CD4-positive, CD25-positive, alpha-beta regulatory T cell (primary cell): ENCODE measurements at places on chromosomes 1 and 21. TPM values are rescaled to one million over a fixed set of nuclear protein-coding genes. Genes with fewer than 3 reads are reported as not detected.

GRCh38 chr1:17538428-17539117 lies 925 bp upstream of the ARHGEF10L start:
- no peaks in the 10 kb centered on the region for H3K36me3 ChIP-seq
- no peak overlapping the region for H3K4me3 ChIP-seq
- no peak for DNase-seq

DNA sequence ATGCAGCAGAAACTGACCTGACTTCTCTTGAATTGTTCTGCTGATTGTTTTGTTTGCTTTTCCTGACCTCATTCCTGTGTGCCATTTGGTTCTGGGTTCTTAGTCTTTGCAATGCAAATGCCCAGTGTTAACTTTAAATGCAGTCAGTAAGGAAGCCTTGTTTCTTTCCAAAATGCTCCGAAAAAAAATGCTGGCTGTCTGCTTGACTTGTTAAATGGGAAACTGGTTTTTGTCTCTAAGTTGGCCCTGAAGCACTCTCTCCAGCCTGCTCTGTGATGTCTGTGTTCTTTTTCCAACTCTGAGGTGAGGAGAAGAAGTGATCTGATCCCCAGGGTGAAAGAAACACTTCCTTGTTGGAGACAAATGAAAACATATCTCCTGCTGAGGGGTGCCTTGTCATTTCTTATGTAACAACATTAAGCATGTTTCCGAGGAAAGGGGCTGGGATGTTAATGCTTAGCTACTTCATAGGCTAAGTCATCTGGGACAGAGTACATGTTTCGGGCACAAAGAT lies 256.3 kb upstream of the ADGRL4 start:
- H3K27ac ChIP-seq, result no peak overlapping the region
- H3K4me1 ChIP-seq, result no peaks in the 10 kb centered on the region
- no peak for DNase-seq
- no peaks in the 10 kb centered on the region for H3K36me3 ChIP-seq
- no peaks in the 10 kb centered on the region for H3K27me3 ChIP-seq

The CA6 gene
- total RNA-seq, result not detected

- DNase-seq, result no peak
- H3K4me1 ChIP-seq, result no peaks in the 10 kb centered on the region
- peaks cover 32% of the 10 kb centered on the region for H3K36me3 ChIP-seq
- no peaks in the 10 kb centered on the region for H3K27me3 ChIP-seq
- no peak overlapping the region for H3K27ac ChIP-seq
Measured at GRCh38 chr1:10299151-10299550, 88.8 kb downstream of the KIF1B start.

The OR2AK2 gene
- not detected for total RNA-seq

GRCh38 chr1:115506924-115507589 lies 134.7 kb upstream of the VANGL1 start:
- no peak overlapping the region for H3K27ac ChIP-seq
- no peaks in the 10 kb centered on the region for H3K4me1 ChIP-seq
- no peak overlapping the region for H3K4me3 ChIP-seq
- no peaks in the 10 kb centered on the region for H3K36me3 ChIP-seq

DNA sequence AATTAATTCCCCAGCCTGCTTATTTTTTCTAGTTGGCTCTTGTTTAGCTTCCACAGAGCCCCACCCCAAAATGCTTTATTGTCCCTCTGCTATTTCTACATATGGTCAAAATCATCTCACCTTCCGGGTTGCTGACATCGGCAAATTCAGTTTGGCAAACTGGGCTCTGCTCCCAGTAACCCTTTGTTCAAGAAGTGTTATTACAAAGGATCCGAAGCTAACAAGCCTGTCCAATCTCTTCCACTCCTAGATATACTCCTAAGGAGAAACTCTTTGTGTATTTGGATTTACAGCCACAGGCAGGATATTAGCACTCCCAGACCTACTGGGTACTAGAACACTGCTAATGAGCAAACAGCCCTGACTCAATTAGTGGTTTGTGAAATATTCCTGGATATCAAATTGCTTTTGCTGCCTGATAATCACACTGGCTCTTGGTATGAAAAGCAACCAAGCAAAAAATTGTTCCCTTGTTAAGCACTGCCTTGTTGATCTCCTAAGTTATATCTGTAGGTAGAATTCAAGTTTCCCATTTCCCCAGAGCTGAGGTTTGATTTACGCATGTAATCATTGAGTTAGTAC lies 4.0 kb downstream of the JUN start:
- H3K27ac ChIP-seq, result no peak overlapping the region
- no peaks in the 10 kb centered on the region for H3K36me3 ChIP-seq
- no peaks in the 10 kb centered on the region for H3K27me3 ChIP-seq
- H3K4me3 ChIP-seq, result peak overlapping the region; percentile 89
- H3K4me1 ChIP-seq, result peaks cover 18% of the 10 kb centered on the region

- no peak for DNase-seq
- no peak overlapping the region for H3K4me3 ChIP-seq
- H3K4me1 ChIP-seq, result peaks cover 10% of the 10 kb centered on the region
- no peaks in the 10 kb centered on the region for H3K27me3 ChIP-seq
Measured at GRCh38 chr1:199007423-199007822, 368.6 kb downstream of the PTPRC start.

GRCh38 chr1:228018125-228018398 lies 11.3 kb downstream of the WNT3A start:
- no peak for DNase-seq
- no peaks in the 10 kb centered on the region for H3K27me3 ChIP-seq
- H3K4me3 ChIP-seq, result no peak overlapping the region
- no peaks in the 10 kb centered on the region for H3K4me1 ChIP-seq
- no peak overlapping the region for H3K27ac ChIP-seq

DNA sequence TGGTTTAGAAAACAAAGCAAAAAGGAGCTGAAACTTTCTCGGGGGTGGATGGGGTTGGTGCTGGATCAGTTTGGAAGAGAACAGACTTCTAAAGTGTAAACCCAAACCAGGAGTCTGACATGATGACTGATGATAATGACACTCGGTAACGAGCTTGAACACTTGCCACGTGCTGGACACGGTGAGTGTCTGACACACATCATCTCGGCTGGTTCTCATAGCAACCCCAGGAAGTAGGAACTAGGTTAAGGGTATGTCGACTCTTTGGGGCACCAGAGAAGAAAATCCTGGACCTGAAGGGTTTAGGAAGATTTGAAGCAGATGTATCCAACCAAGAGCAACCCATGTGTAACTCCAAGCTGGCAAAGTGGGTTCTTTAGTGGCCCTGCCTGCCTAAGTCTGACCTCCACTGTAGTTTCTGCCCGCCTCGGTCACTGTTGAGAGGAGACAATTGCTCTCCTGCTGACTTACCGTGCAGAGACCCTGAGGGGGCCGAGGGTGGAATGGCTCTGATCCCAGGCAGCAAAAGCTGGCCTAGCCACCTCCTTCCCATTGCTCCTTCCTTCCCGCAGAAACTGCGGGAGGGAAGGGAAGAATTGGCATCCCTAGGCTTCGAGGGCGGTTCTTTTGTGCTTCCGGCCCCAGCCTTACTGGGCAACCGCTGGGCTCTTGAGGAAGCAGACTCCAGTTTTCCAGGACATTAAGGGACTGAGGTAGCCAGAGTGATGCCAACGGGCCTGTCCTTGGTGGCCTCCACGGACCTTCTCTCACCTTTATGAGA lies 156.0 kb downstream of the TOMM20 start:
- no peak overlapping the region for H3K4me3 ChIP-seq
- no peak overlapping the region for H3K27ac ChIP-seq
- DNase-seq, result no peak
- H3K27me3 ChIP-seq, result no peaks in the 10 kb centered on the region
- peaks cover 33% of the 10 kb centered on the region for H3K4me1 ChIP-seq

GRCh38 chr1:24855474-24855873 lies 74.6 kb downstream of the RUNX3 start:
- no peaks in the 10 kb centered on the region for H3K4me1 ChIP-seq
- H3K4me3 ChIP-seq, result no peak overlapping the region
- H3K36me3 ChIP-seq, result no peaks in the 10 kb centered on the region
- no peaks in the 10 kb centered on the region for H3K27me3 ChIP-seq
- no peak overlapping the region for H3K27ac ChIP-seq
- no peak for DNase-seq

DNA sequence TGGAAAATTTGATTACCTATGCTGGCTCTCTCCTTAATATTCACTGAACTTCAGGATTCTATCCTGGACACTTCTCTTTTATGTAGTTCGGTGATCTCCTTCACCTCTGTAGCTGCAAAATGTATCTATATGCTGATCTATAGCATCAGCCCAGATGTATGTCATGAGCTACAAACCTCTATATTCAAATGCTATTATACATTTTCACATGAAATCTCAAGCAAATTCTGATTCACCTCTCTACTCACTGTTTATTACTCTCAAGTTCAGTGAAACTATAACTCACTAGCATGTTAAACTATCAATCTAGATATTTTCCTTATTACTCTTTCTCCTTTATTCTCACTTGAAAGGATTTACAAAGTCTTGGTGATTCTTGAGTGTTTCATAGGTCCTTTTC lies 52.2 kb downstream of the PTPRC start:
- H3K36me3 ChIP-seq, result peaks cover 45% of the 10 kb centered on the region
- H3K4me1 ChIP-seq, result peaks cover 89% of the 10 kb centered on the region
- H3K4me3 ChIP-seq, result peak overlapping the region; percentile 90

DNA sequence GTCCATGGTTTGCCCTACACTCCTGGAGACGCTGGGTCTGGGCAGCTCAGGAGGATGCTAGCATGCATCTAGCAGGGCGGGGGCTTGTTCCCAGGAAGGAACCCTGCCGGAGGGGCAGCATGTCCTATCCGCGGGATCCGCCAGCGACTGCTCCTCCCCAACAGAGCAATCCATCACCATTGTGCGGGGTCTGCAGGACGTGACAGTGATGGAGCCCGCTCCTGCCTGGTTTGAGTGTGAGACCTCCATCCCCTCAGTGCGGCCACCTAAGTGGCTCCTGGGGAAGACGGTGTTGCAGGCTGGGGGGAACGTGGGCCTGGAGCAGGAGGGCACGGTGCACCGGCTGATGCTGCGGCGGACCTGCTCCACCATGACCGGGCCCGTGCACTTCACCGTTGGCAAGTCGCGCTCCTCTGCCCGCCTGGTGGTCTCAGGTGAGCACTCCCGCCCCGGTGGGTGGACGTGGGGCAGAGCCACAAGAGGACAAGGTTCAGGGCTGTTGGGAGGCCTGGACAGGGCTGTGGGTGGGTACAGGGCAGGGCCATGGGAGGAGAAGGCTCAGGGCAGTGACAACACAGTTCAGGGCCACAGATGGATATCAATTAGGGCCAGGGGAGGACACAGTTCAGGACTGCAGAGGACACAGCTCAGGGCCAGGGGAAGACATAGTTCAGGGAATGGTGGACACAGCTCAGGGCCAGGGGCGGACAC lies 71.3 kb downstream of the OBSCN start:
- H3K4me1 ChIP-seq, result peaks cover 7% of the 10 kb centered on the region
- H3K36me3 ChIP-seq, result no peaks in the 10 kb centered on the region
- no peak overlapping the region for H3K27ac ChIP-seq
- H3K27me3 ChIP-seq, result no peaks in the 10 kb centered on the region

DNA sequence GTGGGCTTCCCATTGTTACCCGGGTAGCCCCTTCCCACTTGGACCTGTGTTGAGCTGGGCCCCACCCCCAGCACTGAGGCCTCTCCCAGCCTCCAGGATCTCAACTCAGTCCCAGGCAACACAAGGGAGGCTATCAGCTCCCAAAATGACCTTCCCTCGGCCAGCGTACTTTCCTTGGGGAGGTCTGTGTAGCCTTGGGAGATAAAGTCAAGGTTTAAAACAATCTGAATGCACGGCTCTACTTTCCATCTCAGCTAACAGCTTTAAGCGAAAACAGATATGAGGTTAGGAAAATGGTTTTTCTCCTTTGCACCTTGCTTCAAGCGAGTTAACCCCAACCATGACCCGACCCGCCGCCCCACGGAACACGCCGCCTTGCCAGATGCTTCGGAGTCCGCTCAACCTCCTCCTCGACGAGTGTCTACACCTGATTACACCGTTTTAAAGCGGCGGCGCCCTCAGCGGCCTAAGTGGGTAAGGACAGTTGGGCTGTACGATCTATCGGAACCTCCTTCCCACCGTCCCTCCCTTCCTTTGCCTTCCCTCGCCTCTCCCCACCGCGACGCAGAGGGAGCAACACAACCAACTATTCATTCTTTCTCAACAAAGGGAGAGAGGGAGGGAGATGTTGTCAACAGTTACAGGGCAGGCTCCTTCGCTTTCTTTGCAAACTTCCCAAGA lies 1.1 kb downstream of the BCAR3 start:
- H3K27me3 ChIP-seq, result peaks cover 28% of the 10 kb centered on the region
- no peak overlapping the region for H3K27ac ChIP-seq
- peak; percentile 54 for DNase-seq
- no peaks in the 10 kb centered on the region for H3K36me3 ChIP-seq

- no peak for DNase-seq
- peak overlapping the region; percentile 89 for H3K27ac ChIP-seq
- peaks cover 68% of the 10 kb centered on the region for H3K4me1 ChIP-seq
- H3K4me3 ChIP-seq, result peak overlapping the region; percentile 95
- no peaks in the 10 kb centered on the region for H3K36me3 ChIP-seq
Measured at GRCh38 chr1:26697431-26697977, 1.7 kb downstream of the ARID1A start.

The FAF1 gene
- 56.6 TPM for total RNA-seq

DNA sequence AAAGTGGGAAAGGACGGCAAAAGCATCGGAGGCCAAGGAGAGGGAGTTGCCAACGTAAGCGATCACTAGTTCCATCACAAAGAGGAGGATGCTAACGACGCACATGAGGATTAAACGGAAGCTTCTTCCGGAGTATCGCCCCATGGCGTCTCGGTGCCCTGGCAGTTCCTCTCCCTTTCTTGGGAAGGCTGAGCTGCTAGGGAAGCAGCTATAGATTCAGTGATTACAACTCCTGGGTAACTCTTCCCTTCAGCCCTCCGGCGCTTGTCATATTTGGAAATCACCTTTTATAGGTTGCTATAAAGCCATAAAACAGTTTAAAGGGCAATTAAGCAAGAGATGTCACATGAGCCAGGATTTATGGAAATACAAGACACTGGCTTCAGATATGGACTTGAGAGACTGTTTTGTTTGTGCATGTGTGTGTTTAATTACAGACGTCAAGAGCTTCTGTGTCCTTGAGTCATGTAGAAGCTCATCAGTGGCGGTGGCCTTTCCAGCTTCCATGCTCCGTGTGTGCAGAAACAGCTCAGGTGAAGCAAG lies 30.6 kb upstream of the SLC30A10 start:
- no peak overlapping the region for H3K27ac ChIP-seq
- no peaks in the 10 kb centered on the region for H3K4me1 ChIP-seq
- DNase-seq, result no peak

- H3K36me3 ChIP-seq, result peaks cover 28% of the 10 kb centered on the region
- H3K27me3 ChIP-seq, result no peaks in the 10 kb centered on the region
- no peaks in the 10 kb centered on the region for H3K4me1 ChIP-seq
Measured at GRCh38 chr1:101040666-101041065, 15.1 kb upstream of the DPH5 start.

DNA sequence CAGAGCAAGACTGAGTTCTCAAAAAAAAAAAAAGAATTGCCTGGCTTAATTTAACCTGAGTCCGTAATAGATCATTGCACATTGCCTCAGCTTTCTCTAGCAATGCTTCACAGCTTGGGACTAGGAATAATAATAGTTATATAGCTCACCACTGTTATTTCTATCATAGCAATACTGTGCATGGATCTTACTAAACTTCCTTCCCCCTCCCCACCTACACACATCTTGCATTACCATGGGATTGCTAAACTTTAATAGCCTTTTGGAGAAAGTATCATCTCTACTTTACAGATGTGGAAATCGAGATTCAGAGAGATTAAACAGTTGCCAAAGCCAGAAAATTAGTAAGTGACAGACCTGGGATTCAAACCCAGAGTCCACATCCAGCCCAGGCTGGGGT lies 99.4 kb downstream of the ATP5PO start:
- H3K4me3 ChIP-seq, result no peak overlapping the region
- DNase-seq, result no peak
- no peaks in the 10 kb centered on the region for H3K27me3 ChIP-seq
- H3K27ac ChIP-seq, result no peak overlapping the region
- no peaks in the 10 kb centered on the region for H3K36me3 ChIP-seq

The FCRL2 gene
- total RNA-seq, result 0.17 TPM

The ACBD6 gene
- total RNA-seq, result 25.1 TPM

The CR2 gene
- total RNA-seq, result 0.22 TPM
